ENCODE measurements at places on chromosomes 1 and 21.
A peak's percentile ranks its signal among the peaks of the same experiment; 100 is the strongest.

DNA sequence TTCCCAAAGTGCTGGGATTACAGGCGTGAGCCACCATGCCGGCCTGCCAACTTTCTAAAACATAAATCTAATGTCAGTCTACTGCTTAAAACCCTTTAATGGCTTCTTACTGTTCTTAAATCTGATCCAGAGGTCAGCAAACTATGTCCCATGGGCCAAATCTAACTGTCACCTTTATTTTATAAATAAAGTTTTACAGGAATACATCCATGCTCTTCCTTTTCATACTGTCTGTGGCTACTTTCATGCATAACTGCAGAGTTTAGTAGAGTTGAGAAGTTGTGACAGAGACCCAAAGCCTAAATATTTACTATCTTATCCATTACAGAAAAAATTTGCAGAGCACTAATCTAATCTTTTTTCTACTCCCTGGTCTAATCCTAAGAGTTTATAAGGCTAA is 3.8 kb downstream of the ERI3 start:
- DNase-seq: no peak

- no peak for DNase-seq
Measured at GRCh38 chr1:236639686-236640085, 35.4 kb upstream of the HEATR1 start.

- no peak for DNase-seq
Measured at GRCh38 chr1:112666946-112667345, 7.5 kb upstream of the MOV10 start.

DNA sequence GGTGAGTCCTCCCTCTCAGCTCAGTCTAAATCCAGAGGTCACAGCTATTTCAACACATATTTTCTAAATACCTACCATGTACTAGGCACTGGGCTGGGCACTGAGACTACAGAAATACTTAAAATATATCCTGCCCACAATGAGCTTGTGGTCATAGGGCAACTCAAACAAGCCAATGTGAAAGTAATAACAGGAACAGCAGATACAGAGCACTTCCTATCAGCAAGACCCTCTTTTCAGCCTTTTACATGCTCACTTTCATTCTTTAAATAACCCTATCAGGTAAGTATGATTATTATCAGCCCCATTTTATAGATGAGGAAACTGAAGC is 71.9 kb downstream of the CD34 start:
- no peak for DNase-seq

DNA sequence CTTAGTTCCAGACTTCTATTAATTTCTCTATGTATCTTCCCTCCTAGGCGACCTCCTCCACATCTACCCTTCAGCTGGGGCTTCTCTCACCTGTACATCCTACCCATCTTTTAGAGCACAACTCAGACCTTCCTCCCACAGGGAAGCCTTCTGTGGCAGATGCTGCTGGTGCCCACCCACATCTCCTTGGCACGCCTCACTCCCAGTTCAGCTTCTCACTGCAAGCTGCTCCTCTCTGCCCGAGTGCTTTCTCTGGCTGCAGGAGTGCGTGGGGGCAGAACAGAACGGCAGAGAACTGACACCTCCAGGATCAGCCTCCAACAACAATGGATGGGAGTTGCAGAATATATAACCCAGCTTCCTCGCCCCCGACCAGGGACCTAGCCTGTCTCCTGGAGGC is 36.5 kb downstream of the ZBTB18 start:
- DNase-seq: no peak

DNA sequence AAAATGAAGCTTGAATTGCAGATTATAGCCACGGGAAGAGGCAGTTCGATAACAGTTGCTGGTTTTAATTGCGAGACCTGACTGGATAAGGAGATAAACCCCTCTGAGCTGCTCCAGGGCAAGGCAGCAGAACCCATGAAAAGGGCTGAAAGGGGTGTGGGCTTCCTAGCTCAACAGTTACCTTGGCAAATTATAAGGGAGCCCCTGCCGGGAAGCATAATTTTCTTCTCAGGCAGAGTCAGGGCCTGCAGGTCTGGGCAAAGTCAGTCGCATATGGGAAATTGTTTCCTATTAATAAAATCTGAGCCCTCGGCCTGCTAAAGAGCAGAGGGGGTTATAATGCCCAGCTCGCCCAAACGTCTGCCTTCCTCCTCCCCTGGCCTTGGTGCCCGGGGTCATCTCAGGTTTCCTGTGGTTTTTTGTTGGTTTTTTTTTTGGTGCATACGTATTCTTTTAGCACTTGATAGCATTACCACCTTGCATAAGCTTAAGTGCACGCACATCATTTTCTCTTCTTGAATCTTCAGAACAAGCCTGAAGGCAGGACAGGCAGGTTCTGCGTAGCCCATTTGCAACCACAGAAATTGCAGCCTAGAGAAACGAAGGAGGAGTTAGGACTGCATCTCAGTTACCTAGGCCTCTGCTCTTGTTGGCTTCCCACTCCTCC is 33.9 kb upstream of the SELENON start:
- DNase-seq: no peak

DNA sequence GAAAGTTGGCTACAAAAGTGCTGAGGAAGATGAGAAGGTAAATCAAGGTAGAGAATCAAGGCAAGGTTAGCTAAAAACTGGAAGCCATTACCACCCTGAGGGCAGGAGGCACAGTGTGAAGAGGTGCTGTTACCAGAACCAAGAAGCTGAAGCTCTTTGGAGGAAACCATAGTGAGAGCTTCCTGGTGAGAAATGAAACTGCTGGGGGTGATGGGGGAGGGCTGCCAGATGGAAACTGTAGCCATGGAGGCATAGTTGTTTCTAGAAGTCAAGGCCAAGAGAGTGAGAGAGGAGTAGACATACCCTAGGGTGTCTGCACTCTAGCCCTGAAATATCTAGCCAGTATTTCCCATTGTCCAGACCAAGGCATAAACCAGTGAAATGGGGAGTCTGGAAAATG is 28.7 kb downstream of the IFI44 start:
- DNase-seq: no peak

GRCh38 chr1:82269431-82269830 is 468.7 kb downstream of the ADGRL2 start:
- peak; percentile 17 for DNase-seq

- no peak for DNase-seq
Measured at GRCh38 chr1:226781937-226782609, 43.0 kb upstream of the ITPKB start.

GRCh38 chr1:11227106-11228077 is 35.0 kb downstream of the MTOR start:
- no peak for DNase-seq

- DNase-seq: no peak
Measured at GRCh38 chr1:47786316-47786715, 210.9 kb downstream of the TRABD2B start.

DNA sequence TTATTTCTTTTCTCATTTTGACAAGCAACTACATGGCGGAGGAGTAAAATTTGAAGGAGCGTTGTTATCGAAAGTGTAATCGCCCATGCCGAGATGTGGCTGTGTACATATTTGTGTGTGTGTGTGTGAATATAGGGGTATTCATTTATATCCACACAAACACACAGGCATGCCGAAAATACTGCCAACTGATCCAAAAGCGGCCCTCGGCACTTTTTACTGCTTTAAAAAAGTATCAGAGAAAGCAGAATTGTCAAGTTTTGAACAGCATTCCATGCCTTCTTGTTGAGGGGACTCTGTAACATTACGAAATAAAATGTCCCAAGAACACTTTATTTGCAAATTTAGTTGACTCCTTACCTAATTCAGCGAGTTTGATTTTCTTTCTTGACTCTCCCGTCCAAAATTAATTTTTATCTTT is 1.1 kb downstream of the PBX1 start:
- no peak for DNase-seq

GRCh38 chr1:22975694-22976093 is 3.0 kb upstream of the LACTBL1 start:
- DNase-seq: no peak

GRCh38 chr1:100423832-100424337 is 71.6 kb downstream of the CDC14A start:
- no peak for DNase-seq

- DNase-seq: no peak
Measured at GRCh38 chr1:2965676-2966075, 55.6 kb upstream of the ACTRT2 start.

DNA sequence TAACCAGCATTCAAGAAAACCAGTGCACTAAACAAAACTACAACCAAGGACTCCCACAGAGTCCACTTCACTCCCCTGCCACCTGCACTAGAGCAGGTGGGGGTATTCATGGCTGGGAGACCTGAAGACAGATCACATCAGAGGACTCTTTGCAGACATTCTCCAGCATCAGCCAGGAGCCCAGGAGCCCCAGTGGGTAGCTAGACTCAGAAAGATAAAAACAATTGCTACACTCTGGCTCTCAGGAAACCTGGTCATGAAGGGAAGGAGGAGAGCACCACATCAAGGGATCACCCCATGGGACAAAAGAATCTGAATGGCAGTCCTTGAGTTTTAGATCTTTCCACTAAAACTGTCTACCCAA is 472.1 kb downstream of the PLPP3 start:
- no peak for DNase-seq

DNA sequence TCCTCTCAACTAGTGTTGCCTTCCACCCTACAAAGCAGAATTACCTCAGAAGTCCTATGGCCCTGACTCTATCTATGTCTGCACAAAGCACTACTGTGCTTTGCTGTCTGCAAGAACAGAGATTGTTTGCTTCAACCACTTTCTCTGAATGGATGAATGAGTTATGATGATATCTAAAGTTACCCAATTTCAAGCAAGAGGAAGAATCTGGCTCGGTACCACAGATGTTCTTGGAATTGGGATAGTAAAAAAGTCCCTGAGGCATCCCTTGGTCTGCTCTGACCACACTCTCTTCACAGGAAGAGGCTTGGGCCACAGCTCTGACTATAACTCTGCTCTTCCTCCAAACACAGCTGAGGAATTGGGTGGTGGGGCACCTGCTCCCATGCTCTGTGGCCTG is 31.2 kb downstream of the MTARC1 start:
- no peak for DNase-seq

DNA sequence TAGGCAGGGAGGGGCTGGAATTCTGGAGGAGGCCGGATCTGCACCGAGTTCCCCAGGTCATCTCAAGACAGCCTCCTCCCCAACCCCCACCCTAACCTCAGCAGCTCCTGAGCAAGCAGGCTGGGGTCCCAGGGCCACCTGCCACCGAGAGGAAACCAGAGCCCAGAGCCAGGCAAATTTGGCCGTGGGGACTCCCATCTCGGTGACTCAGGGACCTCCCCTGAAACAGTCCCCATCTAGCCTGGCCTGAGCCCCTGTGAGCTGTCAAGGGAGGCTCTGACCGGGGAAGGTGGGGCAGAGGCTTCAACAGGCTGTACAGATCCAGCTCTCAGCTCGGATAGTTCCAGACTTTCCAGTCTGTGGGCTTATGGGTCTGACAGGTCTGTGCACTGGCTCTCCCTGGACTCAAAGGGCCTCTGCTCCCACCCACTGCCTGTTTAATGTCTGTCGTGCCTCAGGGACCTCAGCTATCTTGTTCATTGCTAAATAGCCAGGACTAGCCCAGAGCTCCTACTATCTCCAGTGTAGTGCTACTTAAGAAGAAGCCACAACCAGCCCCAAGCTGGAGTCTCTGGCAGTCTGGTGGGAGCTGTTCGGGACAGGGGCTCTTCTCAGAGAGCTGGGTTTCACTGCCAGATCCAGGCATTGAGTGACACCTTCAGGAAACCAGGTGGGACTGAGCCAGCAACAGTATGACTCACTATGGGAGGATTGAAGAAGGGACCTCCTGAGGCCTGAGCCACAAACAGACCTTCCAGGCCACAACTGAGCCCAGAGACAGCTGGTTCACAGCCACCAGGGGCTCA is 25.6 kb downstream of the MATN1 start:
- no peak for DNase-seq

- peak; percentile 5 for DNase-seq
Measured at GRCh38 chr1:200708769-200709168, 29.9 kb upstream of the CAMSAP2 start.

DNA sequence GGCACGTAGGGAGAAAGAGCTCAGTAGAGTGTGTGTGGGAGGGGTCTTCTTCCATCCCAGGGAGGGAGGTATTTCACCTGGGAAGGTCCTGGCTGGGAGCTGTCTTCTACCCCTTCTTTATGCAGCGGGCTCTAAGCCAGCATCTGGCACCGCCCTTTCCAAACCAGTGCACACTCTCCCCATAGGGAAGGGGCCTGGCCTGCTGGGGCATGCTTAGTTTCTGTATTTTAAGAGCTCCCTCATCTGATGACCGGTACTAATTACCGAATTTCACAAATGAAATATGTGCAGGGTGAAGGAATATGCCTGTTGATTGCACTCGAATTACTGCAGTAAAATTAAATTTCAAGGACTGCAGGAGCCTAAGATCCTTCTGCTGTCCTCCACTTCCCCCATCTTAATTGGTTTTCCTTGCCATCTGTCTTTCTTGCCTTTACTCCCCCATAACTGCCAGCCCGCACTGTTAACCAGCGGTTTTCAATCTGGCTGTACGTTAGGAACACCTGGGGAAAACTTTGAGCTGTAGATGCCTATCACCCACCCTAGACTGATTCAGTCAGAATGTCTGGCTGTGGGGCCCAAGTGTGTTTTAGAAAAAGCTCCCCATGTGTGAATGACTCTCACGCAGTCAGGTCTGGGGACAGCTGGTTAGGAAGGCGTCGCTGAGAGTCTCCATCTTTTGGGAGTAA is 20.1 kb downstream of the GALNT2 start:
- DNase-seq: no peak

DNA sequence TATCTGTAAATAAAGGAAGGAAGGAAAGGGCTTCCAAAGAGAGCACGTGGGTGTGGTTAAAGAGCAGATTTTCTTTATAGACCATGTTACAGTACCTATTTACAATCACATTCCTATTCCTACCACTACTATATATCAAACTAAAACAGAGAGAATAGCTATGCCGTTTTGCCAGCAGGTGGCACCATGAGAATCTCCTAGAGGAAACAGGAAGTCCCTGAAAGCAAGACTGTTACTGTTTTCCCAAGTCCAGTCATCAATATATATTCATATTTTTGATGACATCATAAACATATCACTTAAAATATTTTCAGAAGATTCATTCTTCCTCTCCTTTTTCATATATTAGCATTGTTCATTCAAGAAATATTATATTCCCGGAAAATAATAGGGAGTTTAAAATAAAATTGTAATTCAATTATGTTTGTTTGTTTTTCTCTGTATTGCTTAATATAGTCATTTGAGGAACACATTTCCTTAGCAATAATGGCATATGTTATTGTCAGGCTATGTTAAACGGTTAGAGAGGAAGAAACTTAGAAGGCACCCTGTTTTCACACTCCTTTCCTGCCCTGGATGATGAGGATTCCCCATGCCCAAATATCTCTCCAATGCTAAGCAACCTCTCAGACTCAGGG is 6.6 kb downstream of the CCDC190 start:
- peak; percentile 77 for DNase-seq

DNA sequence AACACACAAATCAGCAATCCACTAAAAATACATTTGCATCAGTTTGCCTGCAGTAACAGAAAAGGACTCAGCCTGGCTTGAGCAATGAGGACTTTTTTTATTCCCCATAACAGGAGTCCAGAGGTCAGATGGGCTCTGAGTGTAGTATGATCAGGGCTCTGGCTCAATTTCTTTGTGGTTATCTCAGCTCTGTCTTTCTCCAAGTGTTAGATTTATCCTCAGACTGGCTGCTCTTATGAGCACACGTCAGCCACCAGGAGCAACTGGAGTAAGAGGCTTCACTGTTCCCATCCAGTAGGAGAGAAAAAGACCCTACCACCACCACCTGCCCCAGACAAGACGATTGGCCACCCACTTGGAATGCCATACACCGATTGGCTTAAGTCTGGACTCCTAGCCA is 36.2 kb upstream of the KLHDC7A start:
- no peak for DNase-seq

GRCh38 chr1:2413495-2414296 is 1.3 kb upstream of the PEX10 start:
- no peak for DNase-seq

GRCh38 chr21:36236052-36236730 is 79.6 kb downstream of the DOP1B start:
- no peak for DNase-seq
